ENCODE measurements at places on chromosomes 13 and 19.

GRCh38 chr19:48806518-48806817, 4.4 kb downstream of the BCAT2 start:
- DNase-seq, result peak; percentile 35

- no peak for DNase-seq
Measured at GRCh38 chr19:39968789-39969188, 2.2 kb upstream of the PSMC4 start.

DNA sequence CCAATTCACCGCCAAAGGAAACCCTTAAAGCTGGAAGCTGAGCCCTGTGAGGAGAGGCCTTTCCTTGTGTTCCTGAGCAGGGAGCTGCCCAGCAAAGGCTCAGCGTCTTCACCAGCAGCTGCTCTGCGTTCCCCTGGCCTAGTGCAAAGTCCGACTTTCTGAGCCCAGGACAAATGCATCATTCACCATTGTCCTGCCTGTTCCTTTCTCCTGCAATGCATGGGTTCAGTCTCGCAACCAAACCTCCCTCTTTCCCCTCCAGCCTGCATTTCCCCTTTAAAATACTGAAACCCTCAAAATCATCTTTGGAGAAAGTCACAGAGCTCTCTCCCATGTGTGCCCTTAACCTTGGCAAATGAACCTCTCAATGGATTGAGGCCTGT, 12.9 kb upstream of the TMEM255B start:
- no peak for DNase-seq

- no peak for DNase-seq
Measured at GRCh38 chr13:24700539-24700938, 20.3 kb downstream of the ATP12A start.

GRCh38 chr19:41420101-41420880, 6.9 kb downstream of the B3GNT8 start:
- DNase-seq, result peak; percentile 8

GRCh38 chr19:32916969-32917615, 47.5 kb upstream of the SLC7A9 start:
- DNase-seq, result no peak

GRCh38 chr19:5782945-5783919, 1.3 kb downstream of the PRR22 start:
- no peak for DNase-seq

- DNase-seq, result no peak
Measured at GRCh38 chr13:41515491-41516139, 58.3 kb downstream of the RGCC start.

DNA sequence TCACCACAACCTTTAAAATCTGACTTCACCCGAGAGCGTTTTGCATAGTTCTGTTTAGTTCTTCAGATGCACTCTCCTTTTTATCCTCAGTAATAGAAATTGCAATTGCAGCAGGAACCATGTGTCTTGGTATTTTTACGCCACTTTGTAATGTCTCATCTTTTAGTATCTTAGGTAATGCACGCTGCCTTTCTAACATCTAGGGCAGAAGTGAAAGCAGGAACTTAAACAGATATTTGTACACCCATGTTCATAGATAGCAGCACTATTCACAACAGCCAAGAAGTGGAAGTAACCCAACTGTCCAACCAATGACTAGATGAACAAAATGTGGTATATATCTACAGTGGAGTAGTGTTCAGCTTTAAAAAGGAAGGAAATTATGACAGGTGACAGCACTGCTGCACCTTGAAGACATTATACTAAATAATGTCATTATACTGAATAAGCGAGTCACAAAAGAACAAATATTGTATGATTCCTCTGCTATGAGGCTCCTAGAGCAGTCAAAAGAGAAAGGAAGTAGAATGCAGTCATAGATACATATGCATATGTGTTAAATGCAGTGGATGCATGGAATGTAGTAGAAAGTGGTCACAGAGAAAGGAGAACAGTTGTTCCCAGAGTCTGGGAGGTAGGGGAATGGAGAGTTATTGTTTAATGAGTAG, 105.9 kb upstream of the GJB6 start:
- DNase-seq, result no peak

DNA sequence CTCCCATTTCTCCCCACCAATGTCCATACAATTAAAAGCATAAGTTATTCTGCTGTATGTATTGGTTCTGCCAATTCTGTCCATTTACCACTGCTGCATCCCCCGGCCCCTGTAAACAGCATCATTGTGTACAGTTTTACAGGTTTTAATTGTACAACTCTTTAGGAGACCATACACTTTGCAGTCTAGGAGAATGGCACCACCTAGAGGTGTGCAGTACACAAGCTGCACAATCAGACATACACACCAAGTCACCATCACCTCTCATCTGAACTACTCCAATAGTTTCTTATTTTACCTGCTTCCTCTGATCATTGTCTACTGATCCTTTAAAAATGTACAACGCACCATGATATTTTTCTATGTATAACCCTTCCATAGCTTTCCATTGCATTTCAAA, 855.9 kb upstream of the KLHL1 start:
- no peak for DNase-seq

DNA sequence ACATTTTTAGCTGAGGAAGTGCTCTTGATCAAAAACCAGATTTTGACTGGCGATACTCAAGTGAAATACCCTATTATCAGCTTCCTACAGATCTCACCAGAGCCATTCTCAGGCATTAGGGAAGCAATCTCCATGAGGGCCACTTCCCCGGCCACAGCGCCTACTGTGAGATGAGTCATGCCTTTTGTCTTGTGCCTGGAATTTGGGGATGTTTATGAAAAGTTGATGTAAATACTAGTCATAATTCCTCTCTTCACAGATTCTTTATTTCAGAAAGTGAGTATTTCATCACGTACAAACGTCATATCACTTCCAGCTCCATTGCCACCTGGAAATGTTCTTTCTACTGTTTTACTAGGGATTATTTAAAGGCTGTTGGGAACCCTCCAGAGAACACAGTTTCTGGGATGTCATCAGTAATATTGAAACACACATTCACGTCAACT, 25.3 kb upstream of the SLC46A3 start:
- no peak for DNase-seq

DNA sequence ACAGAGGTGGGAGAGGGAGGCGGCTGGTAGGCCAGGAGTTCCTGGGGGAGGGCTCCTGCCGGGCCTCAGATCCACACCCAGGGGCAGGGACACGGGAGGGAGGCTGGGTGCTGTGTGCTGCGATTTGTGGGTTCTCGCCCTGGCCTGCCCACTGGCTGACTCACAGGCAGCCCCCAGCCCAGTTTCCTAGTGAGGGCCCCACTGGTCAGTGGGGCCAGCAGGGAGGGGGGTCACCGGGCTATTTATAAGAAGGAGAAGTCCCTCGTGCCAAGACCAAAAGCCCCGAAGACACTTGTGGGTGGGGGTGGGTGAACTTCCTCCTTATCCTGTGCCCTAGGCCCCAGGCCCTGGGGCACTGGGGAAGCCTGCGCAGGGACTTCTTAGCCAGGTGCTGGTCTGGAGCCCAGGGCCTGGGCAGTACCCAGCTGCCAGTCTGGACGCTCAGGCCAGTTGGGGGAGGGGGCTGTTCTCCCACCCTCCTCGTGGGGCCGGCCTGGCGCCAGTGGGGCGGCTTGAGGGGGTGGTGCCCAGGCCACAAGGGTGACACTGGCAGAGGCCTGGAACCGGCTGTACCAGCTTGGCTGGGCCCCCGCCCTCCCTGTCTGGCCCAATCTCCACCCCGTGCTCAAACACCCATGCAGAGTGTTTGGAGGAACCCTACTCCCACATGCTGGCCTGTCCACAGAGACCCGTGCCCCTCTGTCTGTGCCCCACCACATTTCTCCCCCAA, 5.0 kb upstream of the JUNB start:
- peak; percentile 74 for DNase-seq

DNA sequence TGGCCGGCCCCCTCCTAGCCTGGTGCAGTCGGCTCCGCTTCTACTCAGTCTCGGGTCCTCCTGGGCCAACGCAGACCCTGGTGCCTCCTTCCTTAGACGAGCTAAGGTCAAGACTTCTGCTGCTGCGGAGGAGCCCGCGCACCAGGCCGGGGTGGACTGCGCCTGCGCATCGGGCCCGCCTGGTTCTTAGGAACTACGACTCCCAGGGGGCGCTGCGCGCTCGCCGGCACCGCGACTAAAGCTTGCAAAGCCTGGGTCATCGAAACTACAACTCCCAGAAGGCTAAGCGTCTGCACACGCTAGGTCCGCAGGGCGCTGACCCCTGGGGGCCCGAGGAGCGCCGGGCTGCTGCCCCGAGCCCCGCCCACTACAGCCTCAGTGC, at the start of gene ZNF835:
Gene ZNF835 (minus strand): TSS at position 145 of the 382 bp plus-strand sequence. CDS start 6,559 bp downstream, outside the sequence.
- peak; percentile 97 for DNase-seq

- DNase-seq, result no peak
Measured at GRCh38 chr13:78602561-78603239, 652 bp downstream of the POU4F1 start.

DNA sequence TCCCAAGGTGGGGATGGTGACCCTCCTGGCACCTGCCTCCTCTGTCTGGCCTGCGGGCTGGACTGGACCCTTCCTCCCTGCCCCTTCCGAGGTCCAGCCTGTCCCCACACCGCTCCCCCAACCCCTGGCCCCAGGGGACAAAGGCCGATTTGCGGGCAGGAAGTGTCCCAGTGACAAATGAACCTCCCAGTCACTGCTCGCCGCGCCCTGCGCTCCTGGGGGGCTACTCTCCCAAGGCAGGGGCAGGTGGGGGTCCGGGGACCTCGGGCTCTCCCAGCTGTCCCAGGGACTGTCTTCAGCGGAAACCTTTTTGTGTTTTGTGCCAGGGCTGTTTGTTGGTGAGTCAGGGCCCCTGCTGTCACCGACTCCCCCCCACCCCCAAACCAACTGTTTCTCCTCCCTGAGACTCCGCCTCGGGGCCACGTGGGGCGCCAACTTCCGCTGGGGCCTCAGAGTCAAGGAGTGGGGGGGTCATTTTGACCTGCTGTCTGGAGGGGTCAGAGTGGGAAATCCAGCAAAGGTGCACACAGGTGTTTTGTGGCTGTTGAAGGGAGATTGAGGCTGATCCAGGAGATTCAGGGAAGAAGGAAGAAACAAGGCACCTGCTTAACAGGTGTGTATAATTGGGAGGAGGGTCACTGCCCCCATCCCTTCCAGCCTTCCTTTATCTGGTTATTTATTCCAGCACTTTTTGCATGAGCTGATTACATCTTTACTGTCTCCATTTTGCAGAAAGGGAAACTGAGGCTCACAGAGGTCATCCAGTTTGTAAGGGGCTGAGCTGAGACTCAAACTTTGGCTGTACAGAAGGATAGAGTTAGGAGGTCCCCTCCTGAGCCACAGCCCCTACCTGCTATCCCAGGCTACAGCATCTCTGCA, 831 bp downstream of the PGPEP1 start:
- peak; percentile 39 for DNase-seq

DNA sequence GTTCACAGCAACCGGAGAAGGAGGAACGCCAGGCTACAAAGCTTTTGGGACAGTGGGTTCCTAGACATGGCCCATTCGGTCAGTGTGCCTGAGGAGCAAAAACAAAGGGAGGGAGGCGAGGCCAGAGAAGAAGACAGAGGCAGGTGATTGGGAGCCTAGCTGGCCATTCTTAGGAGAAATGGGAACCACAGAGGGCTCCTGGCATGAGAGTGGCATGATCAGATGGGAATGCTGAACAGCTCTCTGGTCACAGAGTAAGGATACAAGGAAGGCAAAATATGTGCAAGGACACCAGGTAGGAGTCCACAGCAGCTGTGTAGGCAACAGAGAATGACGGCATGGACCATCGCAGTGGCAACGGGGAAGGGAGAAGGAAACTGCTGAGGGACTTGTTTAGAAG, 82.4 kb downstream of the EFNB2 start:
- DNase-seq, result no peak

DNA sequence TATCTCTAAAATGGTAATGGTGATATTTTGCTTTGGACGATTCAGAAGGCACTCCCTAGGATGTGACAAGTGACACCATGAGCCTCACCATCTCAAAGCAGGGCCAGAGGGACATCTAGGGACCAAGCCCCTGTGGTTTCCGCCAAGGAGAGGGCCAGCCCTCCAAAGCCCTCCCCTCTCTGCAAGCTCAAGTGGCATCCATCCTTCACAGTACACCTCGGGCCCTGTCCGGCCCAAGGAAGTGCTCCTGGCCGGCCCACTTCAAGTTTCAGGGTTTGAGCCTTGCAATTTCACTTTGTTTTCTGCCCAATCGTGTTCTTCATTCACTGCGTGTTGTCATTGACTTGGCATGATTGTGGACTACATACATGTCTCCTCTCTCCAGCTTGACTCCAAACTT, 82.5 kb downstream of the TSHZ3 start:
- no peak for DNase-seq

GRCh38 chr13:99553033-99553432, 51.8 kb downstream of the TM9SF2 start:
- DNase-seq, result no peak

DNA sequence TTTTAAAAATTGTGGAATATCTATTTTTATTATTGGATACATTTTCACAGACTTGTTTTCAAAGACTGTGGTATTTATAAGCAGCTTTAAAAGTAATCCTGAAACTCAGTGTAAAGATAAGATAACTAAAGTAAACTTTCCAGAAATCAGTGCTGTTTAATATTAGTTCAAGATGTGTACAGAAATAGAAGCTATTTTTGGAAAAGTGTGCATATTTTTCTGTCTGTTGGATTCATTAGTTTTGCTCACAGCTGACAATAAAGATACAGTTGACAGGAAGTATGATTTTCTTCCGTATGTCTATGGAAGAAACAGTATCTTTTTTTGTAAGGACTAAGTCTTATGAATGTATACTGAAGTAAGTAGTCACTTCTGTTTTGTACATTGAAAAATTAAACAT, 85.9 kb downstream of the GJA3 start:
- DNase-seq, result no peak

- DNase-seq, result no peak
Measured at GRCh38 chr19:38773469-38774177, at the start of gene LGALS7. Gene LGALS7 (minus strand): TSS chr19:38773517. CDS start chr19:38773492, 25 bp downstream.

GRCh38 chr13:33258808-33259193, 26.8 kb downstream of the STARD13 start:
- DNase-seq, result no peak

GRCh38 chr13:108115738-108116137, 99.6 kb downstream of the LIG4 start:
- DNase-seq, result no peak

DNA sequence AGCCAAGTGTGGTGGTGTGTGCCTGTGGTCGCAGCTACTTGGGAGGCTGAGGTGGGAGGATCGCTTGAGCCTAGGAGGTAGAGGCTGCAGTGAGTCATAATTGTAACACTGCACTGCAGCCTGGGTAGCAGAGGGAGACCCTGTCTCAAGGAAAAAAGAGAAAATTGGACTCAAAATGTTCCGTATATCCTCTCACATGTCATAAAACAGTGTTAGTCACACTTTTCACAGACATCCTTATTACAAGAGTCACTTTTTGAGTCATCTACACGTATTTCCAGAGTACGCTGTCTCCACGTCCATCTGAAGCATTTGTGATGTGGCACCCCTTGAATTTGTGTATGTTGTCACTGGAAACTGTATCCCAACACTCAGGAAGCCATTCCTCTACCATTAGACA, 133.0 kb downstream of the SIPA1L3 start:
- no peak for DNase-seq

GRCh38 chr13:59360108-59360507, 803.6 kb downstream of the DIAPH3 start:
- DNase-seq, result no peak

- no peak for DNase-seq
Measured at GRCh38 chr13:41713405-41713804, 247.5 kb downstream of the VWA8 start.

GRCh38 chr13:48773531-48774275, 120.0 kb downstream of the CYSLTR2 start:
- DNase-seq, result no peak

- no peak for DNase-seq
Measured at GRCh38 chr19:32197896-32198882, 147.2 kb upstream of the ZNF507 start.
